ENCODE measurements at places on chromosomes 16 and 17.

- DNase-seq = peak; percentile 34
Observed at GRCh38 chr16:2857451-2858244, at the start of gene PRSS22. TSS of gene PRSS22 (minus strand) at chr16:2858170. CDS start at chr16:2858104, 66 bp downstream.

DNA sequence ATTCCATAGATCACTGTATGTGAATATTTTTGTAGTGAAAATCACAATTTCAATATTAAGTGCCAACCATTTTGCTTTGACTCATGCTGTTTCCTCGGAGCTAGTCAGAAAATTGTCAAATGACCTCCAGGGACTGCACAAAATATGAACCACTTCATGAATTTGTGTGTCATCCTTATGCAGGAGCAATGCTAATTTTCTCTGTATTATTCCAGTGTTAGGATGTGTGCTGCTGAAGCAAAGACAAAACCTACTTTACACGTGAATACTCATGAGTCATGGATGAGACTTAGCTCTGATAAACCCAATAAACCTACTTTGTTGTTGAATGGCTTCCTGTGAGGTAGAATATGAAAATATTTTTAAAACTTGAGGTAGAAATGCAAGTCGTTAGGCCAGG is 65.2 kb downstream of the SHCBP1 start:
- DNase-seq = peak; percentile 10

DNA sequence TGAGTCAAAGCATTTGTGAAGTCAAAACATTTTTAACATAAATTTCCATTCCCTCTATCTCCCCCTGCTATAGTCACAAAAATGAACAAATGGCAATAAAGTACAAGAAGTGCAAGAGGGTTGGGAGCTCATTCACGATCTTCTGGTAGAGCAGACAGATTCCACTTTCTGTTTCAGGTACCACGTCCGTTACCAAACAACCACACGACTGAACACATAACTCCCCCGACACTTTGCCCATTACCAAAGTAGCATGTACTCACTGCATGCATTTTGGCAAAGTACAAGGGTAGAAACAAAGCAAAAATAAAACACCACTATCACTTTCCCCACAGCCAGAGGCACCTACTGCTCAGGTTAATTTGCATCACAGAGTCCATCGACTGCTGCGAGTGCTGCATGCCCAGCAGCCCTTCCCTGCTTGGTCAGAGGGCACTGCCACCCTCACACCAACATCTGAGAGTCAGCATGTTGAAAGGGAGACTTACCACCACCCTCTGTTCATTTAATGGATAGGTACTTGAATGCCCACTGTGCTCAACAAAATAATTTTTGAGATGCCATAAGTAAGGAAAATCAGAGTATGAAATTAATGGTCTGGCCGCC is 150.3 kb upstream of the AXIN2 start:
- no peak for DNase-seq

- DNase-seq = no peak
Observed at GRCh38 chr17:14092808-14093207, 23.5 kb downstream of the COX10 start.

GRCh38 chr16:4691666-4692412 is 1.5 kb upstream of the NUDT16L1 start:
- no peak for DNase-seq

- DNase-seq = no peak
Observed at GRCh38 chr17:70525961-70526360, 356.6 kb downstream of the KCNJ2 start.

DNA sequence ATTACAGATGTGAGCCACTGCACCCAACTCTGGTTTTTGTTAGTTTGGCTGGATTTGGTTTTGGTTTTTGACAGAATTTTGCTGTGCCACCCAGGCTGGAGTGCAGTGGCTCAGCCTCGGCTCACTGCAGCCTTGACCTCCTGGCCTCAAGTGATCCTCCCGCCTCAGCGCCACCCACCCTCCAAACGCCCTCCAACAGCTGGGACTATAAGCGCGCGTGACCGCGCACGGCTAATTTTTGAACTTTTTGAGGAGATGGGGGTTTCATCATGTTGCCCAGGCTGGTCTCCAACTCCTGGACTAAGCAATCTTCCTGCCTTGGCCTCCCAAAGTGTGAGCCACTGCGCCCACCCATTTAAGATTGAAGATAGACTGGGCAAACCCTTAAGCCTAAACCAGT is 84.4 kb upstream of the RPRML start:
- no peak for DNase-seq

GRCh38 chr17:62109378-62109902 is 44.4 kb upstream of the MED13 start:
- peak; percentile 85 for DNase-seq

- DNase-seq = no peak
Observed at GRCh38 chr17:54972406-54973138, 4.0 kb downstream of the STXBP4 start.

- DNase-seq = no peak
Observed at GRCh38 chr16:68232335-68232734, 3.6 kb downstream of the ESRP2 start.

DNA sequence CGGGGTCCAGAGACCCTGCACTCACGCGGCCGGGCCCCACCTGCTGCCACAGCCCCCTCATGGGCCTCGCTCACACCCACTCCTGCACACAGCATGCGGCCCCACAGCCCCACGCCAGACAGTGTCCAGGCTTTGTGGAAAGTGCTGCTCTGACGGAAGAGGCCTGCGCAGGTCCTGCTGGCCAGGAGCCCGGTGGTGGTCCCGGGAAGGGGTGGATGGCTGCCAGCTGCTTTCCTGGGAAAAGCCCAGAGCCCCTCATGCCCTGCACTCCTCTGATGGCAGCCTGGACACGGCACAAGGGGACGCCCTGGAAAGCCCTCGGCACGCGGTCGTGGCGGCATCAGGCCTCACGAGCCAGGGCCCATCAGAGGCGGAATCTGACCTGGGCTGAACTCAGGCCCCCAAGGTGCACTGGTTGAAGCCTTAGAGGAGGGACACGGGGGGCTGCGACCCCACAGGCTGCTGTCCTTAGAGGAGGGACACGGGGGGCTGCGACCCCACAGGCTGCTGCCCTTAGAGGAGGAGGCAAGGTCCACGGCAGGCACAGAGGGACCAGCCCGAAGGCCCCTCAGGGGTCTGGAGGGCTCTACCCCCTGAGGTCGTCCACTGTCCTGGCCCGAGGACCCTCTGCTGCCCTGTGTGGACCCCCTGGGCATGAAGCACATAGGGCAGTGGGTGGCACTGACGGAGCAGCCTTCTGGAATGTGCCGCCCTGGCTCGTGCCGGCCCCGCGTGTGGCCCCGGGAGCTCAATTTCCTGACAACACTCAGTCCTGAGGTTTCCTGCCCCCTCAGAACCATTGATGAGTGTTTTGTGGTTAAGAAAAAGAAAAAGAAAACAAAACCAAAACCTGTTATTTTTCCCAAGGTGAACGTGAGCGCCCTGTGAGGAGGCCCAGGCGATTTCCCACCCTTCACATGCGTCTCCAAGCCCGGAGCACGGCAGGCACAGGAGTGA is 22.1 kb downstream of the SOX8 start:
- DNase-seq = peak; percentile 76

GRCh38 chr17:61400717-61401388 is 1.2 kb downstream of the TBX2 start:
- peak; percentile 22 for DNase-seq

- peak; percentile 13 for DNase-seq
Observed at GRCh38 chr16:19294156-19294649, 8.7 kb downstream of the CLEC19A start.

GRCh38 chr16:24729951-24730815 is 732 bp downstream of the TNRC6A start:
- peak; percentile 17 for DNase-seq

- DNase-seq = no peak
Observed at GRCh38 chr16:48533931-48534330, 76.0 kb downstream of the N4BP1 start.
